ENCODE measurements at places on chromosomes 6 and 20.

- DNase-seq, result no peak
Measured at GRCh38 chr20:61628480-61628879, 376.4 kb downstream of the CDH4 start.

DNA sequence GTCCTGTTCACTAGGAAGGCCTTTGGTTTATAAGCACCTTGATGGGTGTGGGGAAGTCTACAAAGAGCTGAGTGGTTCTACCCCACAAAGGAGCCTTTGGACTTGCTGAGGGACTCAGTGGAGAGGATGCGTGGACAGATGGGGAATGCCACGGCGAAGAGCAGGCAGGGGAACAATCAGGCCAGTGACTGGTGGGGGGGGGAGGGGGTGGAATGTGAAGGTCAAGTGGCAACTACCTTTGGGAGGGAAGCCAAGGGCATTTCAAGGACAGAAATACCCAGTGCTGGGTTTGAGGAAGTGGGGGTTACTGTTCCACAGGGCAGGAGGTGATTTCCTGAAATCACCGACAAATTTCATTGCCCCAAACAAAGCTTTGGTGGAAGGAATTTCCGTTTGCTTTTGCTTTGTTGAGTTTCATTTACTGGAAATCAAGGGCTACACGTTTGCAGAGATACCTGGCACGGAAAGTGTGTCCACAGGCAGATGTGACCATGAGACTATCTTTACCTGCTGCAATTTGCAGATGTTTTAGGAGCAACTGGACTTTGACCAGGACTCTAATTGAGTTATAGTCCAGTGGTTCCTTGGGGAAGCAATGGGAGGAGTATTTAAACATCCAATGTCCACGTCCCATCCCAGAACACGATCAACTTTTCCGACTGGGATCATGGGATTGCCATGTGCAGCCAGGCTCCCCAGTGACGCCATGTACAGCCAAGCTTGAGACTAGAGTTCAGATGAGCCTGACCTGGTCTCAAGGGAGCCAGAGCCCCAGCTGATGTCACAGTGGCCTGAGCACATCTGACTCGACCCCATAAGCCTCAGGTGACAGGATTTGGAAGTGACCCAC lies 8.0 kb downstream of the CST3 start:
- no peak for DNase-seq

GRCh38 chr20:50149481-50150254 lies 3.9 kb downstream of the PEDS1 start:
- DNase-seq, result no peak

DNA sequence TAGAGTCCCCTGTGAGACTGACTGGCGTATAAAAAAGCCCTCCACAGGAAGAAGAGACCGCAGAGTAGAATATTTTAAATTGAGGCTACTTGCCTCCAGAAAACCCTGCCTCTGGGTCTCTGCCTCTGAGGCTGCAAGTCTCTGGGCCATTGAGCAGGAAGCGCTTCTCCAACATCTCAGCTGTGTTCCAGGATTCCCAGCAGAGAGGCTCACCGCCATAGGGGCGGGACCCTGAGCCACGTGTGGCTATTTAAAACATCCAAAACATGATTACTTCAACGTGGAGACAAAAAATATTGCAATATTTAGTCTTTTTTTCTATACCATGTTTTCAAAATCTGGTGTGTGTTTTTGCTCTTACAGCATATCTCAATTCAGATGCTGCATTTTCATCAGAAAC lies 59.4 kb downstream of the GNAS-AS1 start:
- no peak for DNase-seq

GRCh38 chr6:16244446-16244845 lies 6.1 kb downstream of the GMPR start:
- no peak for DNase-seq

- DNase-seq, result no peak
Measured at GRCh38 chr6:44481056-44481455, 93.5 kb downstream of the CDC5L start.

DNA sequence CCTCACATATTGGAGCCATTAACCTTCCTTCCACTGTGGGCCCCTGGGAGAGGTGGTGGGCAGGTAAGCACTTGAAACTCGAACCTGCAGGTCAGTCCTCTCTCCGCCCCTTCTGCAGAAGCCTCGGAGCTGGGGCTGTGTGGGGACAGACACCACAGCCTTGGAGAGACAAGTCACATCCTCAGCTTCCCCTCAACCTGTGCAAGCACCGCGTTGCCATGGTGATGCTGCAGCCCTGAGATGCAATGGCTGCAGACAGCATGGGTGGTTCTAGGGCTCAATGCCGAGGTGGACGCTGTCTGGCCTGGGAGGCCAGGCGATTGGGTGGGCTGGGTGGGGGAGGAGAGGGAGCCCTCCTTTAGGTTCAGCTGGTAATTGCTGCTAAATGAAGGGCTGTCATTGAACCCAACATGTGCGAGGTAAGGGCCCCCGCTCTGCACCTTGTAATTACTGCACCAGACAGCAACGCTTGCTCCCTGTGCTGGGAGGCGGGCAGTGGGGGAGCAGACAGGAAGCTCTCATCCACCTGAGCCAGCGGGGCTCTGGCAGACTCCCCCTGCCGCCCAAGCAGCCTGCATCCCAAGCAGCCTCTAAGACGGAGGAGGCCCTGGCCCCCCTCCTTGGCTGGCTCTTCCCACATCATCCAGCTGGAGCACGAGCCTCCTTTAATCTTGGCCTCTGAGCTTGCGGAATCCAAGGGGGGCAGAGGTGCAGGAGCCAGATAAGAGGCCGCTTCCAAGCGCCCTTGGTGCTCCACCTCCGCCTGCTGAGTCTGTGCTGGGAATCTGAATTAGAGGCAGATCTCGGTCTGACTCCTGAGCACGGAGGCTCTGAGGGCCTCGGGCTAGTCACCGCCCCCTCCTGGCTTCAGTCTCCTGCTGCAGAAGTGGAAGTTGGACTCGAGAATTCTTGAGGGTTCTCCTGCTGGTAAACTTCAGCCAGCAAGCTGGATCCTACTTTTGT lies 39.8 kb upstream of the CDH22 start:
- no peak for DNase-seq

GRCh38 chr6:69416776-69417175 lies 380.0 kb downstream of the LMBRD1 start:
- DNase-seq, result no peak

DNA sequence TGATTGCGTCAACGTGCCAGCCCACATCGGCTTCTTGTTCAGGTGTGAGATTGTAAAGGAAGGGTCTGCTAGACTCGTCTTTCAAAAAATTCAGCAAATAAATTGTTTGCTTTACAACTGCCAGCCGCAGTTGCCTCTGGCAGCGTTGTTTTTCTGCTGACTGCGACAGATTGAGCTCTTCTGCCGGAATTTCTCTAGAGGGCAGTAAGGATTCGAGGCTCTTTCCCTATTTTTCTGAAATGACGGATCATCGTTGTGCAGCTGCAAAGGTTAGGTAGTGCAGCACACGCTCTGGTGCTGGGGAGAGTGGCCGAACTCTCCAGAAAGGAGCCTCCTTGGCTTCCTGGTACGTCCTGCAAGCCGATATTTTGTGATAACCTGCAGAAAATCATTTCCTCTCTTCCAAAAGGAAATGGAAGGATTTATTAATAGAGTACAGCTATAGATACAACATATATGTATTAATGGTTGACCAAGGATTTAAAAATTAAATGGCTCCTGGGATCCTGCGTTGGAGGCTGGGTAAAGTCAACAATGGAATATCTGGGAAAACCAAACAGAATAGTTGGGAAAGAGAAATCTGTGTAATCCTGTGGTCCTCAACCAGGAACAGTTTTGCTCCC lies 121.9 kb upstream of the ZFP64 start:
- no peak for DNase-seq

All from T-helper 2 cell (primary cell).